NCI-H2171 (cell line): ENCODE measurements at places on chromosomes 2 and 18.
A peak's percentile ranks its signal among the peaks of the same experiment; 100 is the strongest.

- peak; percentile 22 for DNase-seq
Observed at GRCh38 chr2:65566617-65567016, 134.2 kb upstream of the SPRED2 start.

DNA sequence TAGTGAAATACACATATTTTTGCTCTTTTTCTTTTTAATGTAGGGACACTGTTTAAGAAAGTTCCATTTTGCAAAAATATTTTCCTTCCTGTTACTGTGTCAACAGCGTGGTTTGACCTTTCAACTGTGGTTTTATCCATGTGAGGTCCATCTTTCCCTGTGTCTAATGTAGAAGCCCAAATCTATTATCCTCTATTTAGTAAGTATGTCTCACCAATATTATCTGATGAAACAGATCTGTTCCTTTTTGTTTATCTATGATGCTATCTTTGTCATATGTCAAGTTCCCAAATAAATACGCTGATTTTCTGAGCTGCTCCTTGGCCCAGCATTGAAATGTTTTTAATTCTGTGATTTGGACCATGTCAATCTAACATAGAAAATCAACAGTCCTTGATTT, 3.5 kb upstream of the ARHGAP15 start:
- DNase-seq, result no peak

DNA sequence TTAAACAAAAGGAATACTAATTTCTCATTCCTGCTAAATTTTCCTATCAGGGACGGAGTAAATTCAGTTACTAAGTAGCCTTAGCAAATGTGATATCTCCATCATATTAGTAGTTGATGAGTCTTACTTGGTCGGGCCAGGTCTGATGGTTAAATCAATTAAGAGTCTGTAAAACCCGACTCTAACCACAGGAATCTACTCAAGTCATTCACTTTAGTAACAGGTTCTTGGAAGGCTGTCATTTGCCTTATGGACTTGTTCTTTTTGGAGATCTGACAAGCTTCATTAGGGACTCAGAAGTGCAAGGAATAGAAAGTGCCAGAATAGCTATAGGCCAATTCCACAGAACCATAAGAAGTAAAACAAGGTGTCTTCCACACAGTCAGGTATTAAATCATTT, 119.0 kb downstream of the GCA start:
- no peak for DNase-seq

- no peak for DNase-seq
Observed at GRCh38 chr2:166607880-166608279, 113.8 kb upstream of the SCN7A start.

- DNase-seq, result no peak
Observed at GRCh38 chr2:227488045-227488444, 16.1 kb downstream of the AGFG1 start.

DNA sequence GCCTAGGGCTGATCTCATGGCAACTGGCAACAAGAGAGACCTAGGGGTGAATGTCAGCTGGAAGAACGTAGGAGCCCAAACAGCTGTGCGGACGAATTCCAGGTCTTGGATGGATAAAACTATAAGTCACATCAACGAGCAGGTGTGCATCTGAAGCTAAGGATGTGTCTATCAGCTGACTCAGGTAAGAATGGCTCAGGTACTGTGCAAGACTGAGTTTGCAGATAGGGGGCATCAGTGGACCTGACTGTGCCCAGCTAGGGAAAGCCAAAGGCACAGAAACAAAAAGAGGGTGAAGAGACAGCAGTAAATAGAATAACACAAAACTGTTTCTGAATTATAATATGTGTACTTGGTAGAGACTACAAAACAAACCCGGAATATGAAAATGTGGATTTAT, 357.3 kb downstream of the ZEB2 start:
- no peak for DNase-seq

GRCh38 chr2:66463206-66463755, 28.4 kb downstream of the MEIS1 start:
- DNase-seq, result no peak

DNA sequence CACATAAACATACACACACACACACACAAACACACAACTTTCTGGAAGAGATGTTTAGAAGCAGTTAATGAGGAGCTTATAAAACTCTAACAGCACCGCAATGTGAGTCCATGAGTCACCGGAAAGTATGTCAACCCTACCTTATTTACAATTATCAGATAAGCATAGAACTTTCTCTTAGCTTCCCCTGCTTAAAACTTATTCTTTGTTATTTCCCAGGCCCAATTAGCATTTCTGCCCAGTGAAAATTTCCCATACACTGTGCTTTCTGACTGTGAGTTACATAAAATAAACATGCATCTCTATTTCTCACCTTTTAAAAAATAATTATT, 737.6 kb downstream of the LRP1B start:
- DNase-seq, result no peak

DNA sequence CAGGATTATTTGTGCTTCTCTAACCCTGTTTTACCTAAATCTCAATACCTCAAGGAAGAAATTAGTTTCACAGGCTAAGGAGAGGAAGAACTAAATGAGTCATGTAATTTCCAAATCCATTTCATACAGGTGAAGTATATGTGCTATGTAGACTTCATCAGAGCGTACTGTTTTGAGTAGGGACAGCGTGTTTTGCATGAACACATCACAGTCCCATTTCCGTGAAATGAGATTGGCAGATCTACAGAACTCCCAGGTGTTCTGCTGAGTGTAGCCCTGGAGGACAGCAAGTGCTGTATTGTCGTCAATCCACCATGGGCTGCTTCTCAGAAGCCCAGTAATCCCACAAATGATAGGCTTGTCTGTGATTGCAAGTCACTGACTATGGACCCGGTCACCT, 97.7 kb downstream of the XRCC5 start:
- DNase-seq, result no peak

DNA sequence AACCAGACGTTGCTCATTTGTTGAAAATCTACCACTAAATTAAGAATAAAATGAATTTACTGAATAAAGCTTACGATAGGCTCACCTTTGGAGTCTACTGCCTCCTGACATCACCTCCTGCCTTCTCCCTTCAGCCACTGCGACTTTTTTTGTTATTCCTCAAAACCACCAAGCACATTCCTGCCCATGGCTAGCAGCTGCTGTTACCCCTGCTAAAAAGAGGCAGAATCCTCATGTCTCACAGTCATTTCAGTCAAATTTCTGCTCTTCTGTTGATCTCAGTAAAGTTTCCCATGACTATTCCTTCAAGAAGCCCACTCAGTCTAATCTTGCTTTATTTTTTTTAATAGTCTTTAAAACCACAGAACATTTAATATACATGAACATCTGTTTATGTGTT, 40.8 kb upstream of the ANKRD62 start:
- no peak for DNase-seq

DNA sequence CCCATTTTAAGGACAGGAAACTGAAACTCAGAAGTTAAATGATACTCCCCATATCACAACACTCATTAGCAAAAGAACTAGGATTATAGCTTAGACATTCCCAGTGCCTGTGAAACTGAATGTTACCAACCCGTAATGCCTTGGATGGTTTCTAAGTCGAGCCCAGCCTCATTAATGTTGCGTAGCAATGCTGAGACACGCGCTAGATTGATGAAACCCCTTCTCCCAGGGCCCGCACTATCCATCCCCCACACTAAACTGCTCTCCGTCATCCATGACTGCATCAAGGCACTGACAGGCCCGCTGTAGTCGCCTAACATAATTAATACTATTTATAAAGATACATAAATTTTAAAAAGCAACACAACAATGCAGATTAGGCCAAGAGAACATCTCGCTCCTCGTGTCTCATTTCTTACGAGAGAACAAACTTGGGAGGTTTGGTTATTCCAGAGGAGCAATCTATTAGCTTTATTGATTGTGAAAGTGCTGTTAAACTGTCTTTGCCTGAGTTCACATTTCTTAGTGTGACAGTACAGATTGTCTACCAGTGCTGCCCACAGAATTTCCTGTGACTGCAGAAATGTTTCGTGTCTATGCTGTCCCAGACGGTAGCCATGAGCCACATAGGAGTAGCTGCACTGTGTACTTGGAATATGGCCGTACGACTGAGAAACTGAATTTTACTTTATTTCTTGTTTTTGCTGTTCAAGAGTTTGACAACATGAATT, 312.2 kb upstream of the RAB12 start:
- DNase-seq, result no peak

- DNase-seq, result no peak
Observed at GRCh38 chr2:30216157-30216556, 15.2 kb upstream of the LBH start.

DNA sequence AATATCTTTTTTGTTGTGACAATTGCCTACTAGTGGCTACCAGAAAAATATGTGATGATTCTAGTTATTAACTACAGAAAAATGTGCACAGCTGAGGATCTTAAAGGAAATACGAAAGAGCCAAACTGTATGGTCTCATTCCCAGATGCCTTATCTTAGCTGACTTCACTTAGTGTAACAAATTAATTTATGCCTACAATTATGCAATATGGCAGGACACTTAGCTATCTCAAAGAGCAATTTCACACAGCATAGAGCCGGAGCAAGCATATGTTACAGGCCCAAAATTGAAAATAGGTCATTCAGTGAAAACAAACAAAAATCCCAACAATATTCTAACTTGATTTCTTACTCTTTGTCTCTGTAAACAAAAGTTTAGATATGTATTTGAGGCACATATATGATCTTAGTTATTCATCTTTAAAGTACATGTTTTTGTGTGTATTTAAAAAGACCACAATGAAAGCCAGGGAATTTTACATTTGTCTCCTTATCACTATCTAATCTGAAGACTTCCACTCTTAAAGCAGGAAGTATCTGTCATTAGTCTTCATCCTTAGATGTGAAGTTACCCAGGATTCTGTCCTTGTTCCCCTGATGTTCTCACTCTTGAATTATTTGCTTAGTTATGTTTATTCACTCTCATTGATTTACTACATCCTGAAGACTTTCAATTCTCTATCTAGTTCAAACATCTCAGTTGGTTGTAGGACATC, 1579.0 kb upstream of the NXPH2 start:
- no peak for DNase-seq
